ENCODE measurements at places on chromosomes 2 and 18. TPM values are rescaled to one million over a fixed set of nuclear protein-coding genes. Genes with fewer than 3 reads are reported as not detected.
A peak's percentile ranks its signal among the peaks of the same experiment; 100 is the strongest.

Gene SNORC
- total RNA-seq, result 2.6 TPM

- peaks cover 13% of the 10 kb centered on the region for H3K4me1 ChIP-seq
- H3K36me3 ChIP-seq, result no peaks in the 10 kb centered on the region
- DNase-seq, result no peak
These were observed 129.7 kb upstream of the TTC39C start for GRCh38 chr18:23884681-23885375.

- H3K27me3 ChIP-seq, result no peaks in the 10 kb centered on the region
- H3K36me3 ChIP-seq, result no peaks in the 10 kb centered on the region
- H3K27ac ChIP-seq, result no peak overlapping the region
- H3K4me3 ChIP-seq, result no peak overlapping the region
- no peaks in the 10 kb centered on the region for H3K4me1 ChIP-seq
These were observed 118.5 kb upstream of the TWIST2 start for GRCh38 chr2:238729261-238729935.

- peak overlapping the region; percentile 99 for H3K27ac ChIP-seq
- H3K4me1 ChIP-seq, result peaks cover 41% of the 10 kb centered on the region
- H3K27me3 ChIP-seq, result no peaks in the 10 kb centered on the region
- H3K36me3 ChIP-seq, result no peaks in the 10 kb centered on the region
These were observed 158.3 kb downstream of the ZFP36L2 start for GRCh38 chr2:43068041-43068533.

DNA sequence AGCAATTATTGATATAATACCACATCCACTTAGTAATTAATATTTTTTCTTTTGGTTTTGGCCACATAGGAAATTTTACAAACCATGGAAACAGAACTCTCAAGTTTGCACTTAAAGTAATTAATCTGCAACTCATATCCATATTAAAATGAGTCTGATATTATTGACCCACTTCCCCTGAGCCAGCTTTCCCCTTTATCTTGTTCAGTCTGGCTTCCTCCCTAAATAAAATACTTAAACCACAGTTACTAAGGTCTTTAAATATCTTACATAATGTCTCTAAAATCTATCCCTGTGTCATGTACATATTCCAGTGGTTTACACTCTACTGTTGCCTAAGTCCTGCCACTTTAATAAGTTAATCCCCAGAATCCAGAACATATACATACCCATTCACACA is 564.9 kb upstream of the FSHR start:
- H3K4me1 ChIP-seq, result no peaks in the 10 kb centered on the region
- no peak overlapping the region for H3K4me3 ChIP-seq
- no peak overlapping the region for H3K27ac ChIP-seq
- no peaks in the 10 kb centered on the region for H3K27me3 ChIP-seq
- DNase-seq, result no peak

Gene EPAS1
- total RNA-seq, result 1.1 TPM

- DNase-seq, result no peak
- no peaks in the 10 kb centered on the region for H3K36me3 ChIP-seq
- H3K27ac ChIP-seq, result no peak overlapping the region
- H3K4me1 ChIP-seq, result no peaks in the 10 kb centered on the region
These were observed 48.4 kb downstream of the MAP2 start for GRCh38 chr2:209472112-209472832.

Gene SH3RF3
- 0.28 TPM for total RNA-seq

GRCh38 chr2:125471963-125472362 is 1184.0 kb upstream of the GYPC start:
- H3K4me1 ChIP-seq, result no peaks in the 10 kb centered on the region
- peak; percentile 78 for DNase-seq
- H3K4me3 ChIP-seq, result no peak overlapping the region
- H3K36me3 ChIP-seq, result no peaks in the 10 kb centered on the region
- H3K27ac ChIP-seq, result no peak overlapping the region

GRCh38 chr2:189299974-189300373 is 120.4 kb upstream of the COL5A2 start:
- DNase-seq, result no peak
- no peaks in the 10 kb centered on the region for H3K27me3 ChIP-seq
- H3K27ac ChIP-seq, result no peak overlapping the region
- no peaks in the 10 kb centered on the region for H3K36me3 ChIP-seq
- no peaks in the 10 kb centered on the region for H3K4me1 ChIP-seq

Gene ASB18
- not detected for total RNA-seq

- peaks cover 7% of the 10 kb centered on the region for H3K4me1 ChIP-seq
- H3K36me3 ChIP-seq, result no peaks in the 10 kb centered on the region
- no peak overlapping the region for H3K27ac ChIP-seq
These were observed 9.8 kb downstream of the MYOM1 start for GRCh38 chr18:3209859-3210569.

- H3K27ac ChIP-seq, result no peak overlapping the region
- no peak overlapping the region for H3K4me3 ChIP-seq
- H3K36me3 ChIP-seq, result no peaks in the 10 kb centered on the region
- no peak for DNase-seq
- no peaks in the 10 kb centered on the region for H3K27me3 ChIP-seq
These were observed 164.5 kb downstream of the LCLAT1 start for GRCh38 chr2:30611583-30611982.

Gene TMEM163
- 0.95 TPM for total RNA-seq

DNA sequence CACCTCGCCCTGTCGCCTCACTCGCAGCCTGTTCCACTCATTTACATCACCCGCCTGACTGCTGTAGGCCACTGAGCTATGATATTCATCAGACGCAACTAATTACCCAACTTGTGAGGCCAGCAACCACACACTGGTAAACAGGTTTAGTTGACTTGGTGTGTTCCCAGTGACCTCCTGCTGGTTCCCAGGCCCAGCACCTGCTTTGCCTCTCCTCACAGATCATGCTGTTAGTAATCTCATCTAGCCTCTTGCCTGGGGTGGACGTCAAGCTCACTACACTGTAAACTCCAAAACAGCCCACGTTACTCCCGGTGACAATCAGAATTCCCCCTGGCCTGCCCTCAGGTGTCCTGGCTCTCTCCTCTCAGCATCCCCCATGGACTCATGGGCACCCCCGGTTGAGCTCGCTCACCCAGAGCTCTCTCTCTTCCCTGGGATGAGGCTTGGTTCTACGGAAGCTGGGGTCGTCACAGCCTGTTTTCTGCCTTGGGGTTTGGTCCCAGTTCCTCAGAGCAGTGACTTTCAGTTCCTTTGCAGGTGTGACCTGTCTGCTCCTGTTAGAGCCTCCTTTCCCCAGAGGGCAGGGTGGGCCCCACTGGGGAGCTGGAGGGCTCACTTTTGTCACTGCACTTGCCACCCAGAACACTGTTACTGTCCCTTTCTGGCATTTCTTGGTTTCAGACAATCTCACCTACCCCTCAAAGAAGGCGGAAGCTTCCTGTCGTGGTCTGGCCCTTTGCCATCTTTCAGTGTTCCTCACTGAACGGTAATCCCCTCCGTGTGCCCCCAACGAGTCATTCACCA is 40.3 kb downstream of the INPP5D start:
- no peak overlapping the region for H3K27ac ChIP-seq
- H3K4me1 ChIP-seq, result no peaks in the 10 kb centered on the region
- no peak overlapping the region for H3K4me3 ChIP-seq
- DNase-seq, result no peak
- H3K36me3 ChIP-seq, result no peaks in the 10 kb centered on the region

GRCh38 chr2:16615246-16615645 is 50.4 kb downstream of the CYRIA start:
- DNase-seq, result no peak
- H3K27me3 ChIP-seq, result no peaks in the 10 kb centered on the region
- H3K27ac ChIP-seq, result no peak overlapping the region
- H3K36me3 ChIP-seq, result no peaks in the 10 kb centered on the region
- H3K4me1 ChIP-seq, result no peaks in the 10 kb centered on the region
- H3K4me3 ChIP-seq, result no peak overlapping the region

Gene ANO7
- total RNA-seq, result 1.8 TPM

DNA sequence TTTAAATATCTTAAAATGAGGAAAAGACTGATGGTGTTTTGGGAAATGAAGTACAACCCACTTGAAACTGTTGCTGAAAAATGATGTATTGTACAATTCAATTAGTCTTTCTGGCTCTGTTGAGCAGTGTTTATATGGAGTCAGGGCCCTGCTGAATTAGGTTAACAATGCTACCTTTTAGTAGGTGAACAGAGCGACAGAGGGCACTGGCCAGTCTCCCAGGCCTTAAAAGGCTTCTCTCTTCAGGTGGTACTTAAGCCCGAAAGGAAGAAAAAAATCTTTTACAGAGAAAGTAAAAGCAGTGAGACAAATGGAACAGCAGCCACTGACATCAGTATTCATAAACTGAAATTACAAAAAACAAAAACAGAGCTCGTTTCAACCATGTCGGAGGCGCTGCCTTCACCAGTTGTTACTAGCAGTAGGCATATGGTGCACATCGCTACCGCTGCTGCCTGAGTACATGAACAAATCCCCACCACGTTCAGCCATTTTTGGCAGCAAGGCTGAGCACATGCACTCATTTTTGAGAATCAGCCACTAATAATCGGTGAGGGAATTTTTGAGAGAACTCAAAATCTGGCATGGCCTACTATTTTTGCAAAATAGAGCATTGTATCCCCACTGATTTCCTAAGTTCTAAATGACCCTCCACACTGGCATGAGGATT is 91.8 kb downstream of the PLEKHM3 start:
- no peak overlapping the region for H3K4me3 ChIP-seq
- peaks cover 43% of the 10 kb centered on the region for H3K4me1 ChIP-seq
- no peaks in the 10 kb centered on the region for H3K27me3 ChIP-seq
- peak overlapping the region; percentile 77 for H3K27ac ChIP-seq
- H3K36me3 ChIP-seq, result no peaks in the 10 kb centered on the region

DNA sequence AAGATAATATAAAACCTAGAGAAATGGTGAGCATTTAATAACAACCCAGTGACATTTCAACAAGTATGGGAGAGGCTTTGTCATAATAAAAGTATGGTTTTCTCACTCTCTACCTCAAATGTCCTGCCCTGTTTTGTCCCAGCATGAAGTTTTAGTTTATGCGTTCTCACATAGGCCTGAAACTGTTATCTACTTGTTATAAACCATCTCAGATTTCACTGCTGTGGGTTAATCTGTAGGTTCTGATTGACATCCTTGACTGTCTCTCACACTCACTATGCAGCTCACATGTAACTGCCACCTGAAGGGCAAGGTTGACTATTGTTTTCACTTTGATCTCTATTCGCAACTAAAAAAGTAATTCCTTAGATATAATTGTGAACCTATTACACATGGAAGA is 44.9 kb downstream of the ZEB2 start:
- no peak overlapping the region for H3K4me3 ChIP-seq
- H3K27ac ChIP-seq, result no peak overlapping the region
- no peak for DNase-seq

Gene FKBP7
- 47.0 TPM for total RNA-seq

Gene B3GNT7
- 1.5 TPM for total RNA-seq

DNA sequence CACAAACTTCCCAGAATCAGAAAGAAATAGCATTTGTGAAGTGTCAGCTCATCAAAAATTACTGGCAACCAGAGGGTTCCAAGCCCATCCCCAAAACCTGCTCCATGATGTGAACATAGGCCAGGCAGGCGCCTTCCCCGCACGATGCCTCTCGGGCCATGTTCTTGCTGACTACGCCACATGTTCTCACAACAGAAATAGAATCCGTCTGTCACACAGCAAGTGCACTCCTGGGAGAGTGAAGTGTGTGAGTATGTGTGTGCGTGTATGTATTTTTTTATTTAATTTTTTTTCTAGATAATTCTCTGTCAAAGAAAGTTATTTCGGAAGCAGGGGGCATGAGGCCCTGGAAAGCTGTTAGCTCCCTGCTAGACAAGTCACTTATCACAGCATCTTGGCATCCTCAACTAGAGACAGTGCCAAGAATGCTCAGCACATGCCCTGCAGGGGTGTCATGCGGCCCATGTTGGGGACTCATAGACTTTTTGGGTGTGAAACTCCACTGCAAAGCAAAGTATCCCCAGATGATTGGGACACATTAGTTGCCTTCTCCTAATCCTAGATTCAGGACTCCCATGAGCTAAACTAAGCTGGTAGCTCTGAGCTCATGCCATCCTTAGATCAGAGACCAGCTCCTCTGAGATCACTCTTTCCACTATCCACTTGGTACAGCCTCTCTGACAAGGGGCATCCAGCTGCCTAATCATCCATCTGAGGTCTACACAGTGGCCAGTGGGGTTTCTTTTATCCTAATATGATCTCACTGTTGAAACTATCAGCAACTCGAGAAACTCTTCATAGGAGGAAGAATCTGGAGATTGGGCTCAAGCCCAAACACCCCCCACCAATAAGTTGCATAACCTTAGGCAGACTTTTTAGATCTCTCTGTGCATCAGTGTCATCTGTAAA is 53.2 kb upstream of the CYRIA start:
- no peak overlapping the region for H3K27ac ChIP-seq
- H3K36me3 ChIP-seq, result no peaks in the 10 kb centered on the region
- H3K4me3 ChIP-seq, result no peak overlapping the region
- no peak for DNase-seq

- no peak overlapping the region for H3K4me3 ChIP-seq
- H3K36me3 ChIP-seq, result no peaks in the 10 kb centered on the region
- no peaks in the 10 kb centered on the region for H3K4me1 ChIP-seq
These were observed 13.3 kb upstream of the PXDN start for GRCh38 chr2:1757567-1757966.

All from neural progenitor cell (in vitro differentiated cells).